ENCODE measurements at places on chromosomes 3 and 15.

DNA sequence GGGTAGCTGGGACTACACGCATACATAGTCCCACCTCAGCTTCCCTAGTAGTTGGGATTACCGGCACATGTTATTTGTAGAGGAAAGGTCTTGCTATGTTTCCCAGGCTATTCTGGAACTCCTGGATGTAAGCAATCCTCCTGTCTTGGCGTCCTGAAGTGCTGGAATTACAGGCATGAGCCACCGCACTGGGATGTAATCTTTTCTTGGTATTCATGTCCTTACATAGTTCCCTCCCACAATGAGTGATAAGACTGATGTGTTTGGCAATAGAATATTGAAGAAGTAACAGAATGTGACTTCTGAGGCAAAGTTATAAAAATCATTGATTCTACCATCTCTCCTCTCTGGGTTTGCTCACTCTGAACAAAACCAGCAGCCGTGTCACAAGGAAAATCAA is 22.7 kb upstream of the ALCAM start:
- DNase-seq: no peak

DNA sequence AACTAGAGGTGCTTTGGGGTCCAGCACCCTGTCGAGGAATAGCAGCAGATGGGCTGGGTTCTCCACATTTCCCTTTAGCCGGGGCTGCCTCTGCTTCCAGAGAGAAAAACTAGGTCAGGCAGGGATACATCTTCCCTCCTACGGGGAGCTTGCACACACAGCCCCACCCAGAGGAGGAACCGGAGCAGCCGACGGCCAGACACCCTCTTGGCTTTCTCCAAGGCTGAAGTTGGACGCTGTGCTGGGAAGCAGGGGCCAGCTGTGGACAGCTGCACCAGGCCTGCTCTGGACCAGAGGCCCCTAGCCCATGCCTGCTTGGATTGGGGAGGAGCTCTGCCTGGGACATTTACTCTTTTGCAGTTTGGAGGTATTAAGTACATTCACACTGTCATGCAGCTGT is 44.7 kb upstream of the NR2C2 start:
- no peak for DNase-seq

- no peak for DNase-seq
Measured at GRCh38 chr15:63474810-63475316, 29.5 kb upstream of the USP3 start.

DNA sequence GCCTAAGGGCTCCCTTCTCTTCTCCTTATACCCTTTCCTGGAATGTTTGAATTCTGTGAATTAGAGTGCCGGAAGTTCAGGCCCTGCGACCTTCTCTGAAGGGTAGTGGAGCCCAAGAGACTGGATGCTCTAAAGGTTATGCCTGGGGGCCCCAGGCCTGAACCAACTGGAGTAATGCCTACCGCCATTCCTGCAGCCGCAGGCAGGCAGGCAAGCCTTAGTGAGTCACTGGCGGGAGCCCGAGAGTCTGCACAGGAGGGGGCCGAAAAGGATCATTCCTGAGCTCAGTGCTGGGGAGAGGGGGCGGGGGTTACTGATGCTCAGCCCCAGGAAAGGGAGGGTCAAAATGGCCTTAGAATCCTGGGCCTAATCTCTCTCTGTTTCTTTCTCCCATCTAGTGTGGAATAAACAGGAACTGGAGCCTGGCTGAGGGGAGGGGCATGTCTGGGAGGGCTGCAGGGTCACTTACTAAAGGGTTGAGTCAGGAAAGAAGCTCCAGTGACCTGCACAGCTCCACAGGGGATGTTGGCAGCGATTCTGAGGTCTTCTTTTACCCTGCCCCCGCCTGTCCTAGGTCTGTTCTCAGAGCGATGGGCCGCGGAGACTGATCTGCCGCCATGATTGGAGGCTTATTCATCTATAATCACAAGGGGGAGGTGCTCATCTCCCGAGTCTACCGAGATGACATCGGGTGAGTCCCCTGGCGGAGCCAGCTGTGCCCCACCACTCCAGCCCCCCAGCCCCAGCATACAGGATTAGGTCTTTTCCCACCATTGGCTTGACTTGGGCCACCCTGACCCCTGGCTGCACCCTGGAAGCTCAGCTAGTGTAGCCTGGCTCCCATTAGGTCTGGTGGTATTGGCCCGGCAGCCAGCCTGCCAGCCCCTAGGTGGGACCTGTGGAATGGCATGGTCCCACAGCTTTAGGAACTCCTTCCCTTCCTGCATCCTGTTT is 2.0 kb downstream of the AP2M1 start:
- no peak for DNase-seq

GRCh38 chr15:93073465-93073952 is 15.5 kb downstream of the RGMA start:
- DNase-seq: no peak

DNA sequence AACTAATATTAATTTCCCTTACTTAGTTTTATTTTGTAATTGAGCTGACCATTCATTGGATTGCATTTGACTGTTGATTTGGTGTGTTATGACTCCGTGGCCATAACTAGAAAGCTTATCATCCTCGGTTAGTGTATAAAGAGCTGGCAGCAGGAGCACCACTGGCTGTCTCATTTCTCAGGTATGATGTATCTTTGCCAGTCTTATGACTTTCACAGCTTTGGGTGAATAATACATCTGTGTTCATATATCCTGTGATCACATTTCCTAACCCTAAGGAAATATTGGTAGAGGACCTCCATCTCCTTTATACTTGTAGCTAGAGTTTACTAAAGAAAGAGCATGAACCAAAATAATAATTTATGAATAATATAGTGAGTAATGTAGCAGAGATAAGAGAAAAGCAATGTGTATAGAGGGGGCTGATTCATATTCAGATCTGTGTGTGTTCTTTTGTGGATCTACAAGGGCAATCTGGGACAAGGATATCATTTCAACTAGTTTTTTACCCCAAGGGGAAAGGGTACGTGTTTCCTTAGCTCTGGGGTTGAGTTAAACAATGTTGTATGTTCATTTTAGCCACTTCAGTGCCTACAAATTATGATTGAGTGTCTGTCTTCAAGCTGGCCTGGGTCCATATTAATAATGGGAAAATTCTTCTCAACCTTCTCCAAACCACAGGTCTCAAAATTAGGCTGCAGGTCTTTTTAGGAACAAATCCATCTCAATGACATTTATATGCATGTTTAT is 901.7 kb downstream of the NTRK3 start:
- no peak for DNase-seq

All from stimulated activated CD8-positive, alpha-beta memory T cell treated with anti-CD3 and anti-CD28 coated beads, Interleukin-7, amount 100 ng/mL, for 4 hours (primary cell).